T-helper 2 cell (primary cell): ENCODE measurements at places on chromosomes 1 and 21.

DNA sequence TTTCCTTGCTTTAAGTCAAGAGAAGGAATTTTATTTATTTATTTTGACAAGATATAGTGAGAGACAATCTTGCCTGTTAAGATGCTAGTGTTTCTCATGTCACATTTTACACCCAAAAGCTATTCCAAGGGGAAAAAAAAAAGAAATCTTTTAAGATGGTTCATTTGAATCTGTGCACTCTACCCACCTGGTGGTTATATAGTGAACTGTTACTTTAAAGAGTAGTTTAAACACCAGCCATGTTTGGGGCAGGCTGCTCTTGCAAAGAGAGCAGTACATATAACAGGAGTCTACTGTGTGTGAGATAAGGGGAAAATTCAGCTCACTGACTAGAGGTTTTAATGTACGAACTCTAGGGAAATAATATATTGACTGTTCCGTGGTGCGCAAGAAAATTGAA lies 3.3 kb upstream of the ELAVL4 start:
- DNase-seq = no peak

DNA sequence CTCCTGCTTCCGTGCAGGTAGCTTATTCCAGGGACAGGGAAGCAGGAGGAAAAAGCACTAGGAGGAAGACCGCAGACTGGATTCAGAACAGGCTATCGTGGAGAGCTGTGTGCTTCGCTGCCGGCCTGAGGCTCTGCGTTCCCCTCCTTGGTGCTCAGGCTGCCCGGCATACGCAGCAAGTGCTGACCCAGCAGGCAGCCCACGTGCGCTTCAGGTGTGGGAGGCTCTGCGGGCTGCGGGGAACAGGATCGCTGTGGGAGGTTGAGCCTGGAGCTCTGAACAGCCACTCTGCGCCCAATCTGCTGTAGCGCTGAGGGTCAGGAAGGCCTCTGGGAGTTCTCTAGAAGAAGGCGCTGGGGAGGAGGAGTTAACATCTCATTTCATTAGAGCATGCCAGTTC lies 27.9 kb downstream of the DOP1B start:
- DNase-seq = no peak

GRCh38 chr1:56867491-56867890 lies 12.9 kb downstream of the C8A start:
- DNase-seq = no peak

GRCh38 chr1:210777914-210778313 lies 356.0 kb downstream of the KCNH1 start:
- DNase-seq = no peak

DNA sequence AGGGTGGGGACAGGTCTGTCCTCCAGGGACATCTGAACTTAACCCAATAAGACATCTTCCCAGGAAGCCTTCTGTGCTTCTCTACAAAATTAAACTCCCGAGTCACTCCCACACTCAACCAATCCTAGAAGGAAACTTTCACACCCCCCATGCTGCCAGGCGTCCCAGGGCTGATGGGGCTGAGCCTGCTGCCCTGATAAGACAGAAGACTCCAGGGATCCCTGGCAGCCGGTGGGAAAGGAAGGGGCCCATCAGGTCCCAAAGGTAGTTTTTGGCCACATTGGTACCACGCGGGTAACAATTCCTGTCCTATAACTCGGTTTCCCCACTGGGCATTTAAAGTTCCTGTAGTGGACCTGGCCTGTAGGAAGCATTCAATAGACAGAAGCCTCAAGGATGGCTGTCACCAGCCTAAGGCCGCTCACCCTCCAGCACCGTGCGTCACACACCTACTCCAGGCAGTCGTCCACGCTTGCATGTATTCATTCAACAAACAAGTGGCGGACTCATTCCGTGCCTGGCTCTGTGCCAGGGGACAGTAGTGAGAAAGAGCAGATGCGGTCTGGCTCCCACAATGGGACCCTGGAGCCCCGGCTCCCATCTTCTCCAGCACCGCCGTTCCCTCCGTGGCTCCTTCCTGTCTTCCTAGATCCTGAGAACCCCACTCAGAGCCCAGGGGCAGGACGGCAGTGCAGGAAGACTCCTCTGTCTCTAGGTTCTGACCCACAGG lies 465.2 kb downstream of the NPHP4 start:
- no peak for DNase-seq

DNA sequence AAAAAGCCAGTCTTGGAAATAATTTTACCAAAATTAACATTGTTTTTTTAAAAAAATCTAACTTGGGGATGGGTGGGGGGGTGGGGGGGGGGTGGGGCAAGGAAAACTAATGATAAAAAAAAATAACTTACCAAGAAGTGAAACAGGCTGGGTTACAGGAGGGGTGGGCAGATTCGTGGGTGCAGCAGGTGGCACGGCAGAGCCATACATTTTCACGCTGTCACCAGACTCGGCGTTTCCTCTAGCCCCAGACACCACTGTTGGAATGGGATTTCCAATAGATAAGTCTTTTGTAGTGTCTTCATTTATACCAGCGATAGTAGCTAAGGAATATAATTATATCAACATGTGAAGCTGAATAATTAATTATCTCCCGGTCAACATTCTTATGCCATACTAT lies 25.4 kb downstream of the SOD1 start:
- DNase-seq = no peak

- DNase-seq = no peak
Measured at GRCh38 chr1:21752186-21752585, 30.8 kb downstream of the USP48 start.

DNA sequence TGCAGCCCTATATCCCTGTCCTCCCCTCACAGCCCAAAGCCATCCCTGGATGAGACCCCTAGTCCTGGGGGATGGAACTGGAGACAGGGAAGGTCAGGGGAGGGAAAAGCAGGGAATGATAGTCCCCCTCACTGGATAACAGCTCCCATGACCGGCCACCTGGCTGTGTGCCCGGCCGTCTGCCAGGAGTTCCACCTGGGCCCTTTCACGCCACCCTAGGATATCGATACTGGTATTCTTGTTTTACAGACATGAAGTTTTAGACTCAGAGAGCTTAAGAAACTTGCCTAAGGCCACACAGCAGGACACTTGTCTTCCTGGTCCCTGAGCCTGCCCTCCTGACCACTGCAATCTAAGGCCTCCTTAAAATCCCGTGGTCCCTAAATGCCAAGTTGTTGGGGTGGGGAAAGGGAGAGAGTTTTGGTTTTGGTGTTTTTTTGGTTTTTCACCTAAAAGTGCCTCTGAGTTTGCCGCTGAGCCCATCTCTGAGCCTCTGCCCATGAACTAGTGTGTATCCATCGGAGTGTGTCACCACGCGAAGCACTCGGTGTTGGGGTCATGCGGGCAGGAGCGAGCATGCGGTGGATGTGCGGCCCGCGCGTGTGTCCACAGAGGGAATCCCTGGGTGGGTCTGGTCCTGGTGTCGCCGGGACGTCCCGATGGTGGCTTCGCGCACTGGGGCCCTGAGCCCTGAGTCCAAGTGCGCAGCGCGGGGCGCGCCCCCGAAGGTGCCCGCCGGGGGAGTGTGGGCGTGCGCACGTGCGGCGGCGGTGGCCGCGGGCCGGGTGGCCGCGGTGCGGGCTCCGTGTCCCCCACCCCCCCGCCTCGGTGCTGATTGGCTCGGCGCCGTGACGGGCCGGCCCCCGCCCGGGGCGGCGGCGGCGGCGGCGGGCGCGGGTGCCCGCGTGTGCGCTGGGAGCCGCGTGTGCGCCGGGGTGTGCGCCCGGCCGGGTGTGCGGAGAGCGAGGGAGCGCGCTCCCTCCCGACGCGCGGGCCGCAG lies at the start of gene EPHA8:
Gene EPHA8, plus strand, starts transcription at position 906 of the 1,000 bp plus-strand sequence. CDS start 147 bp downstream, outside the sequence.
- no peak for DNase-seq

DNA sequence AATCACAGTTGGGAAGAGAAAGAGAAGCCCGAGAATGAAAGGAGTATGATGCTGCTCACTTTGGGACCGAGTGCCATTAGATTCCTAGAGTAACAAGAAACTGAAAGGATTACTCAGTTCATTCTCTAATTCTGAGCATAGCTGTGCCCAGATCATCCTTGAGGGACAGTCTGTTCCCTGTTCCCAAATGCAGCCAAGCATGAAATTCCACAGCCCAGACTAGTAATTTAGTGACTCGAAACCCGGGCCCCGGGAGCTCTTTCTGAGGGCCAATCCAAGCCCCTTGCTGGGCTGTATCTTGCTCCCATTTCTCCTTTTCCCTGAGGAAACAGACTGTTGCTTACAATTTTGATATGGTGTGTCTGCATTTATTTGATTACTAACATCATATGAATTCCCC lies 30.0 kb upstream of the ETS2 start:
- no peak for DNase-seq

DNA sequence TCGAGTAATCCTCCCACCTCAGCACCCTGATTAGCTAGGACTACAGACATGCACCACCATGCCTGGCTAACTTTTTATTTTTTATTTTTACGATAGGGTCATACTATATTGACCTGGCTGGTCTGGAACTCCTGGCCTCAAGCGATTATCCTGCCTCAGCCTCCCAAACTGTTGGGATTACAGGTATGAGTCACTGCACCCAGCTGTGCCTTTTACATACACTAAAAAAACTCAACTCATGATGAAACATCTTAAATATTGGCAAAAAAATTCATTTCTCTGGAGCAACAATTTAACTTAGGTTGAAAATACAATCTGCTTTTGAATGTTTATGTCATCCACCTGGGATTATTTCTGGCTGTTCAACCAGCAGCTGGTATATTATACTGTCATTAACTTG lies 598.3 kb upstream of the ZP4 start:
- no peak for DNase-seq

DNA sequence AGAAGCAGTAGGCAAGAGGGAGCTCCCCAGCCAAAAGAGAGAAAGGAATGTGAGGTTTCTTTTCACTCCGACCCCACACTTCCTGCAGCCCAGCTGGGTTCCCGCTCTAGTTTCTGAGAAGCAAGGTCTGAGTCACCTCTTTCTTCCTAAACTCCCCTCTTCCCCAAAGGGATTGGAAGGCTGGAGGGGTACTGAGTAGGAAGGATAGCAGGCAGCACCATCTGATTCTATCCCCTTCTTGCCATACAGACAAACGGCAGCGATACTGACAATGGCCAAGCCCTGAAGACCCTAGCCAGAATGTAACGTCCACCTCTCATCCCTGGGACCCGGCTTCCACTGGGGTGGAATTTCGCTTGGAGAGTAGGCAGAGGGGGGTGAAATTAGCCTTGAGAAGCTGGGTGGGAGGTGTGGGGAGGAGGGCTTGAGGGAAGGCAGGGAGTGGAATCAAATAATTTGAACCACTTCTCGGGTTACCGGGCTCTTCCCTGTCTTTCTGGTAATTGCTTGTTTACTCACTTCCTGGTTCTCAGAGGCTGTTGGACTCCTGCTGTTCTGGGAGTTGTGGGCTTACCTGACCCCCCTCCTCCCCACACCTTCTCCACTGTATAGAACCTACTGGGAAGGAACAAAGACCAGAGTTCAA lies 13.2 kb downstream of the IER5 start:
- DNase-seq = no peak

DNA sequence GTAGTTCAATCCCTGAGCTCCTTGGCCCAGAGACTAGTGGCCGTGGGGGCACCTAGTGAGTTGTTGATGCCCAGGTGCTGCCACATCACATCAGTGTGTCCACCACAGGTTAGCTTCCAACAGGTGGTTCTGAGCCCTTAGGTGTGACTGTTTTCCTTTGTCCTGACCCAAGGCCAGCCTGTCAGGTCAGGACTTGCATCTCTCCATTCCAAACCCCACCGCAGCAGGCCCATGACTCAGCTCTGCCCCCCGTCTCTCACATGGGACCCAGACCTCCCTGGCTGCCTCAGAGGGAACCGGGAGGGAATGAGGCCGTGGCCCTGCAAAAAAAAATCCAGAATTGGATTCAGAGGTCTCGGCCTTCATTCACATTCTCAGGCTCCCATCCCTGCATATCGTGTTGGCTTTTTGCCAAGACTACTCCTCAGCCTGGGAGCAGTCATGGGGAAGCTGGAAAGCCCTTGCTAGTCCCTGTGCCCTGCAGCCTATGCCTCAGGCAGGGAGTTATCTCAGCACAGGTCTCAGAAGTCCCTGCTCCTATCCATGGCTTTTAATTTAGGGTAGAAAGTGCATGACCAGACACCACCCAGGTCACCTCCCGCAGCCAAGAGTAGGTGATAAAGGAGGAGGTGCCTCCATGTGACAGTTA lies 7.2 kb downstream of the INAVA start:
- no peak for DNase-seq

- DNase-seq = no peak
Measured at GRCh38 chr1:212684521-212685090, 15.0 kb downstream of the BATF3 start.

- DNase-seq = no peak
Measured at GRCh38 chr1:59150577-59151386, 146.1 kb upstream of the FGGY start.

- no peak for DNase-seq
Measured at GRCh38 chr1:68204977-68205630, 27.2 kb downstream of the WLS start.

- no peak for DNase-seq
Measured at GRCh38 chr1:9233241-9233941, 1.2 kb upstream of the H6PD start.

GRCh38 chr1:52534928-52535764 lies 17.7 kb downstream of the TUT4 start:
- DNase-seq = no peak

- no peak for DNase-seq
Measured at GRCh38 chr1:114082304-114082630, 71.4 kb downstream of the SYT6 start.

- peak; percentile 21 for DNase-seq
Measured at GRCh38 chr21:45404730-45405270, at the start of gene COL18A1. Gene COL18A1, plus strand, starts transcription at chr21:45405165. Its CDS starts 66 bp downstream, at chr21:45405231.

- DNase-seq = no peak
Measured at GRCh38 chr1:115181231-115181630, 91.9 kb upstream of the TSPAN2 start.

DNA sequence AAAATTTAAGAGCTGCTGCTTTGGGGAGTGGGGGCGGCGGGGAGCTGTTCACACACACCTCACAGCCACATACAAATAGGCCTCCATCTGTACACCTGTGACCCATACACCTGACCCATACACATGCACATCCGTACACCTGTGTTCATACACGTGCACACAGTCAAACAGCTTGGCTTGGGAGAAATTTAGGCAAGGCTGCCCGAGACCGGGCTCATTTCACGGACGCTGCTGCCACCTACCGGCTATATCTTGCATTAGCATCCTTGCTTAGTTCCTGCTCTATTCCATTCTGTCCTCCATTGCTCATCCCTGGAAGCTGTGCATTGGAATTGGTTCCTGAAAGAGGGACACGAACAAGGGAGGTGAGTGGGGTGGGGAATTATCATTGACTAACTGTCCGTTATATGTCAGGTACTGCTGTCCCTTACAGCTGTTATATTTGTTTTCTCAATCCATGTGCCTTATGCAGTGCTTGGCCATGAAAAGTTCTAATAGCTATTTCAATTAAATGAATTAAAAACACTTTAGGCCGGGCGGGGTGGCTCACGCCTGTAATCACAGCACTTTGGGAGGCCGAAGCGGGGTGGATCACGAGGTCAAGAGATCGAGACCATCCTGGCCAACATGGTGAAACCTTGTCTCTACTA lies 37.1 kb upstream of the EPB41 start:
- DNase-seq = peak; percentile 67
